Renal cortical epithelial cell (primary cell): ENCODE measurements at places on chromosomes 12 and 14. TPM values are rescaled to one million over a fixed set of nuclear protein-coding genes. Genes with fewer than 3 reads are reported as not detected.

DNA sequence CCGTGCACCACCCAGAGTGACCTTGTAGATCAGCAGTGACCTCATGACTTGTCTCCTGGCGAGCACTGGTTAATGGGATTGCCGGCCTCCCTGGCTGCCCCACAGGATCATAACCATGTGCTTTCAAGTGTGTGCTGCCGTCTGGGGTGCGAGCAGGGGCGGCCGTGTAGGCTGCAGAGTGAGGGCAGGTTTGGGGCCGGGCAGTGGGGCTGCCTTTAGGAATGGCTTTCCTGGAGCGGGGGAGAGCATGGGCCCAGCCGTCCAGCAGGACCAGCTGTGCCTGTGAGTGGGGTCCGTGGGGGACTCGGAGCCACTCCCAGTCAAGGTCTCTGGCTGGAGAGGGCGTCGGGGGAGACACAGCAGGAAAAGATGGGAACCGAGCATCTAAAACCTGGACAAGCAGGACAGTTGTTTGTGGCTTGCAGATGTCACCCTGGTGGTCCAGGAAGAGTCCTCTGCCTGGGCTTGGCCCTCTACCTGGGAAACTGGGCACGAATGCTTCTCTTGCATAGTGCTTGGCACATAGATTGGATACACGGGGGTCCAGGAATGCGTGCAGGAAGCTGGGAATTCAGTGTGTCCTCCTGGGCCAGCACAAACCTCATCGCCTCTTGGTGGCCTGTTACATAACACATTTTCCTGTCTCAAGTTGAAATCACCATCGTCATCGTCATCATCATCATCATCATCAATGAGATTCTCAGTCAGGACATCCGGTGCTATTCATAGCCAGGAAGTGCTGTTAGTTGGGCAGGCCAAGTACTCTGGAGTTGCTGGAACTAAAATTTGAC is 96.0 kb downstream of the ADGRD1 start:
- no peak for DNase-seq

- DNase-seq, result no peak
Observed at GRCh38 chr14:85911044-85911443, 381.1 kb downstream of the FLRT2 start.

Gene ALX1
- total RNA-seq, result not detected in 2 replicates

Gene SOCS4
- total RNA-seq, result 23.1 and 34.7 TPM in 2 replicates

Gene CAND1
- 113 and 180 TPM in 2 replicates for total RNA-seq

Gene NEUROD4
- not detected in 2 replicates for total RNA-seq

DNA sequence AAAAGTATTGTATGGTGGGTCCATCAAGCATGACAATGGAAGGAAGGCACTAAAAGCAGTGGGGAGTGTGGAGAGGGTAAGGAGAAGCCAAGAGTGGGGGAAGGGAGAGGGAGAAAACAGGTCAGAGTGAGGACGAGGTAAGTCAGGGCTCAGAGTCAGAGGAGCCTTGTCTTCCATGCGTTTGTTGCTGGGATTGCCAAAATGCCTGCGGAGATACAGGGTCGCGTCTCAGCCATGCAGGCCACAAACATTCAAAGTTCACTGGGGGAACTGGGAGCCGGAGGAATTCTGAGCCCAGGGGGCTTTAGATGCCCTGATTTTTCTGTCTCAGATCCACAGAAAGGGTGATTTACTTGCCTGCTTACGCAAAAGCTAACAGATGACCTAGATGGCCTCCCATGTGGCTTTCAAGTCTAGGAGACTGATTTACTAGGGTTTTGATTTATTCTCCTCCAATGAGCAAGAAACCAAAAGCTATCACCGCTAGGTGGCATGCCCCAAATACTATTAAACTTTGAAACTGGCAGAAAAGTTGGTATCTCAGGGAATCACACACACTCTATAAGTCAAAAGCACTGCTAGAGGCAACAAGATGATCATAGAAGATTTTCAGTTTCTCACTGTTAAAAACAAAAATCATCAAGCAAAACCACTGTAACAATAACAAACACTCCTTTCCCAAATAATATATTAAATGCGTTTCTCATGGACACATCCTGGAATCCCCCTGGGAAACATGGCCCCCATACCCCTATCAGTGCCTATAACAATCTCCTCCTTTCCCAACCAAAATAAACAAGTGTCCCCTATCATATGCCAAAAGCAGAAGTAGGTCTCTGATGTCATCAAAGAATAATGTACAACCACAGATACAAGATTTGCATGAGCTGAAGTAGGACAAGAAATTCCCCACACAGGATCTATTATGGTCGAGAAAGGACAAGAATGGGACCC is 26.6 kb upstream of the MDM1 start:
- DNase-seq, result peak; percentile 82

DNA sequence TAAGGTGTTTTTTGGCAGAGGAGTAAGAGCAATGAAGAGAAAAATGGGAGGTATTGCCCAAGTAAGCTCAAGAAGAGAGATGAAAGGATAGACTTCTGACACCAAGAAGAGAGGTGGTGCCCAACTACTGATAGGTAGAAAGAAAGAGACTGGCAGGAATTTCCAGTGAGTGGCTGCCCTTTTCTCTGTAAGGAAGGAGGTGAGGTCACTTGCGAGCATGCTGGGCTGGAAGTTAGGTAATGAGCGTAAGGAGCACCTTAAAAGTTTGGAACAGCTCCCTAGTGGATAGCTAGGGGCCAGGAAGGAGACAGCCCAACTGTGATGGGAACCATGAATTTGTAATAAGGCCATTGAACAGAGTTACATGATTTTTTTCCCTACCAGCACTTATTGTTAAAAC is 127.0 kb downstream of the ANO6 start:
- DNase-seq, result no peak

DNA sequence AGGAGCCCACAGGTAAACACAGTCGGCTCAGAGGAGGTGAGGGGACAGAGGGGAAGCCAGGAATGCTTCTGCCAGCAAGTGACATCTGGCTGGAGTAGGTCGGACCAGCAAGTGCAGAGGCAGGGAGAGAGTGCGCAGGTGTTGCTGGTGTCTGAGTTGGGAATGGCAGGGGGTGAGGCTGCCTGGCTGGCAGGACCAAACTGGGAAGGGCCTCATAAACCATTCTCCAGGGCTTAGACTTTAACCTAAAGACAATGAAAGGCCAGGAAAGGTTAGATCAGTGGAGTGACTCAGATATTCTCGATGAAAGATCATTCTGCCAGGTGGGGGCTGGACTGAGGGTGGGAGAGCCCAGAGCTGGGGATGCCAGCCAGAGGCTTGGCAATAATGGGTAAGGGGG is 66.4 kb downstream of the ITPK1 start:
- DNase-seq, result peak; percentile 52

GRCh38 chr14:97106166-97106565 is 309.0 kb downstream of the VRK1 start:
- DNase-seq, result no peak

Gene BRMS1L
- 2.8 and 9.3 TPM in 2 replicates for total RNA-seq

- DNase-seq, result no peak
Observed at GRCh38 chr12:2165021-2165420, 112.2 kb downstream of the CACNA1C start.

Gene PPP1R3E
- 1.9 TPM in 2 replicates for total RNA-seq

- no peak for DNase-seq
Observed at GRCh38 chr12:108282160-108282559, 57.0 kb downstream of the CMKLR1 start.

DNA sequence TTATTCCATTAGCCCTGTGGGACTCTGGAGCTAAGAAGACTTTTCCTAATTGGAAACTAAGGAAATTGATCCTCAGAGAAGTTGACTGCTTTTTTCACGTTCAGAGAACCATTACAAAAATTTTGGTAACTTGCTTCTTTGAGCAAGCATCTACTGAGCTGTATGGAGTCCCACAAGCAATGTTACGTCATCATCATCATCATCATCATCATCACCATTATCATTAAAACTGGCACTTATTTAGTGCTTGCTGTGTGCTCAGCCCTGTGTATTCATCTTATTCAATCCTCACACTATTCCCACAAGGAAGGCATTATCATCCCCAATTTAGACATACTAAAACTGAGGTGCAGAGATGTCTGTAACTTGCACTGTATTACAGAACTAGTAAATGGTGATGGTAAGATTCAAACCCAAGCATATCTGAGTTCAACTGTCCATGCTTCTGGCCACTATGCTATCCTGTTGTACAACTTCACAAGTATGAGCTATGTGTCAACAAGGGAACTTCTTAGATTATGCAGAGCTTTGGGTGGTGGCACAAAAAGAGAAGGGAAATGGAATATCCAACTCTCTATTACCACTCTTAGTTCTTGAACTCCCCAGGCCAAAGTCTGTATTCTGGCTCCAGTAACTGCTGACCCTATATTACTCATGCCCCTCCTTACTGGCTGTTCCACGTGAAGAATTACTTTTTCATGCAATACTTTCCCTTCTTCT is 6.3 kb downstream of the KRT1 start:
- DNase-seq, result no peak

GRCh38 chr12:125652681-125653080 is 587.4 kb downstream of the AACS start:
- no peak for DNase-seq

- DNase-seq, result no peak
Observed at GRCh38 chr12:79294590-79294989, 396.2 kb downstream of the PAWR start.

- no peak for DNase-seq
Observed at GRCh38 chr14:60195179-60195810, 30.1 kb upstream of the DHRS7 start.

DNA sequence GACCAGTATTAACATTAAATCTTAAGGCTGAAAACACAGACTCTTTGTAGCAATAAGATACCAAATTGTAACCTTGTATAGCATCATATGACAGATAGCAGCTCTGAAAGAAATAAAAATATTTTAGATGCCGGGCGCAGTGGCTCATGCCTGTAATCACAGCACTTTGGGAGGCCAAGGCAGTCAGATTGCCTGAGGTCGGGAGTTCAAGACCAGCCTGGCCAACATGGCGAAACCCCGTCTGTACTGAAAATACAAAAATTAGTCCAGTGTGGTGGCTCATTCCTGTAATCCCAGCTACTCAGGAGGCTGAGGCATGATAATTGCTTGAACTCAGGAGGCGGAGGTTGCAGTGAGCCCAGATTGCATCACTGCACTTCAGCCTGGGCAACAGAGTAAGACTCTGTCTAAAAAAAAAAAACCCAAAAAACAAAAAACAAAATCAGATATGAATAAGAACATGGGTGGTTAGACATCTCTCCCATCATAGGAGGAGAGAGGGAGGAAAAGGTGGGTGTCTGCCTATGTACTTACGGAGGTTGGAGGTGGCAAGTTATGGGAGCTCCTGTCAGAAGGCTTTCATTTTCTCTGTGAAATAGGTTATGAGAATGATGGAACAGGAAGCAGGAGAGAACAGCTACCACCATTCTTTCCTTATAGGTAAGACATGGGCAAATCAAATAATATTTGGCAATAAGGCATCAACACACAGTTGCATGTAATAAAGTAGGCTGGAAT is 7.6 kb upstream of the HEBP1 start:
- DNase-seq, result no peak

GRCh38 chr12:111438481-111438880 is 32.8 kb downstream of the SH2B3 start:
- peak; percentile 65 for DNase-seq

DNA sequence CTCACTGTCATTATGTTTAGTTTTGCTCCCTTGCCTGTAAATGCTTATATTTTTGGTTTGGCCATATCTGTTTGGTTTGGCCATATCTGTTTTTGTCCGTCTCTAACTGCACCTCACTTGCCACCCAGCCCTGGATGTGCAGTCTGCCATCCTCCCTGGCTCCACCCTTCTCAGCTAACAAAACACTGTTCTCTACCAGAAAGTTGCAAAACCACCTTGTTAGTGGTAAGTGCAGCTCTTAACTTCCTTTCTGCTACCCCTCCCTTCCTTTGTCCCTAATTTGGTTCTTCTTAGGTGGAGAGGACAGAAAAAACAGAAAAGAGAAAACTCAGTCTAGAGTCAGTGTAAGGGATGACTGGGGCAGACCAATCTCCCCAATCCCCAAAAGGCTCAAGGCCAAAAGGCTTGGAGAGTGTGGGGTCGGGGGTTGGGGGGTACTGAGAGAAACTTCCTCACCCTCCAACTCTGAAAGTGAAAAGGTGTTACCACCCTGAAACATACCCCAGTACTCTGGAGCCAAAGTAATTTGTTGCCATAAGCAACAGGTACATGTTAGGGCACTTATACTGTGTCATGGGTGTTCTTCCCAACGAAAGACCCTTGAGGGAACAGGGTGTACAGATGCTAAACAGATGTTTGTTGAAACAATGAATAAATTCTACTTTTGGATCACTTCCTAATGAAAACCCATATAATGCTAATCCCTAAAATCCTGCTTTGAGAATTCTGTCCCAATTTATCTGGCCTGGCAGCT is 5.0 kb downstream of the BIN2 start:
- DNase-seq, result no peak

Gene CLEC2B
- total RNA-seq, result 0.10 and 0.52 TPM in 2 replicates

Gene PAX9
- total RNA-seq, result under 0.01 TPM in 1 of 2 replicates, not detected in the other

- DNase-seq, result no peak
Observed at GRCh38 chr12:13177906-13178305, 18.6 kb upstream of the EMP1 start.

DNA sequence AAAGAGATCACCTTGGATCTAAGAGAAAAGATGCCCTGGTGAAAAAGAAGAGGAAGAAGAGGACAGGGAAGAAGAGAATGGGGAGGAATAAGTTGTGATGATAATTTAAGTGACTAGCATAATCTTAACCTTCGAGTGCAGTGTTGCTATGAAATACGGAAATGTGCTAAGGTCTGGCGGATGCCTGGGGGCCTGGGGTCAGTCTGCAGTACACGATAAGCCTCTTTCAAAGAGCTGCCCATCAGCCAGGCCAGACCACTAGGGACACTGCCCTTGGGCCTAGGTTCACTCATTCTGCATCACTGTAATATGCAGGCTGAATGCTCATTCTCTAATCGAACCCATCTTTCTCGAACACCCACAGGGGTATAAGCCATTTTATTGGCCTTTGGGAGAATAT is 83.4 kb downstream of the PLEKHG3 start:
- no peak for DNase-seq
